Small intestine (tissue), 16 donors: ENCODE measurements at places on chromosomes 7 and 10. TPM values are rescaled to one million over a fixed set of nuclear protein-coding genes. Genes with fewer than 3 reads are reported as not detected.

LRRD1 gene
- polyA plus RNA-seq, result not detected

DNA sequence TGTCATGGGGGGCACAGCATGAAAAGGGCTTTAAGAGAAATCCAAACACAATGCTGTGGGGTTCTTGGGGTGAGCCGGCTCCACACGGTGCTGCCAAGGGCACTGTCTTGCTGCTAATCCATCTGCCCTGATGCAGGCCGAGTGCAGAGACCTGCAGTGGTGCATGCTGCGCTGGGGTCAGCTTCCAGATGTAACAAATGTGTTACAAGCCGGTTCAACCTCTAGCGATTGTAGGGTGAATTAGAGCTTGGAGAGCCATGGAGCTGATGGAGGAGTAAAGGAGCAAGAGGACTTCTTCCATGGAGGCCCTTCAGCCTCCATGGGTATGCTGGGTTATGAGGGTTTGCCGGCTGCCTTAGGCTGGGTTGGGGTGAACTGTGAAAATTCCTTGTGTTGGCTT lies 402.3 kb downstream of the TYW1 start:
- no peaks in the 10 kb centered on the region for H3K36me3 ChIP-seq
- no peaks in the 10 kb centered on the region for H3K4me1 ChIP-seq
- H3K4me3 ChIP-seq, result no peak overlapping the region
- no peak overlapping the region for H3K27ac ChIP-seq
- no peaks in the 10 kb centered on the region for H3K27me3 ChIP-seq
- no peak for DNase-seq

DNA sequence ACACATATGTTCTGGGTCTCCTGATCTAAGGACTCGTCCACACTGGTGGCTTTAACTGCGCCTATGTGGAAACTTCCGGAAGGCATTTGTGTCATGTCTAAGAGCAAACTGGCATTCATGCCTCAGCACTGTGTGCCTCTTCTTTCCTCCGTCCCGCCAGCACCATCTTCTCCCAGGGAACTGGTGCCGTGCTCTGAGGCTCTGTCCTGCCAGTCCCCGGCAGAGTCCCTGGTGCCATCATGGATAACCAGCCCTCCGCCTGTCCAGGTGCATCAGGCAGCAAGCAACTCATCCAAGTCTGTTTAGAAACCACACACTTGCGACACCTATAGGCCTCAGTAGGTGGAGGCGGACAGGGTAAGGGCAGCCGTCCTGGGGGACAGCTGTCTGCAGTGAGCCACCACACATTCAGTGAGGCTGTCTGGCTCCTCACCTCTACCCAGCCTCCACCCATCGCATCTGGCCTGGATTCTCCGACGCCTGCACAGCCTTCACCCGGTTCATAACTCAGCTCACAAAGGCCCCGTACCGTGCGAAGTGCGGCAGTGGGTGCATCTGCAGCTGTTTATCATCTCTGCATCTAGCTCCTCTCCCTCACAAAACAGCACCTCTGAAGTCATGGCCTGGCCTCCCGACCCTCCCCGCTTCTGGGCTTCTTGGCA lies 162.7 kb downstream of the DIP2C start:
- no peak for DNase-seq
- peaks cover 10% of the 10 kb centered on the region for H3K36me3 ChIP-seq
- no peak overlapping the region for H3K4me3 ChIP-seq
- H3K27ac ChIP-seq, result no peak overlapping the region
- no peaks in the 10 kb centered on the region for H3K4me1 ChIP-seq
- no peaks in the 10 kb centered on the region for H3K27me3 ChIP-seq

DNA sequence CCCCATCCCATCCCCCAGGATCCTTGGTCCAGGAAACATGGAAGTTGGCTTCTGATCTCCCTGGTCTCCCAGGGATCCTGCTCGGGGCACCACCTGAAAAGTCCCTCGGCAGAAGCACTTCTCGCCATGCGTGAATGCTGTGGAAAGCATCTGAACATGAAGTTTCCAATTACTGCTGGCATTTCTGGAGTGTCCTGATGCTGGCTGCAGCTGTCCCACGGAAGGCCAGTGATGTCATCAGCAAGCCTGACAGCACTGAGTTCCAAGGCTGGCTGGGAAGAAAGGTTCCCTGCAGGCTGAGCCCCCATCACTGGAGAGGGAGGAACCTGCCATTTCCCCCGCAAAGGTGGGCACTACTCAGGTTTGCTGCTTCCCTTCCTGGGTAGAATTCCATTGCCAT lies 71.4 kb downstream of the KCNMA1 start:
- H3K27ac ChIP-seq, result no peak overlapping the region
- H3K4me1 ChIP-seq, result no peaks in the 10 kb centered on the region
- H3K4me3 ChIP-seq, result no peak overlapping the region

DNA sequence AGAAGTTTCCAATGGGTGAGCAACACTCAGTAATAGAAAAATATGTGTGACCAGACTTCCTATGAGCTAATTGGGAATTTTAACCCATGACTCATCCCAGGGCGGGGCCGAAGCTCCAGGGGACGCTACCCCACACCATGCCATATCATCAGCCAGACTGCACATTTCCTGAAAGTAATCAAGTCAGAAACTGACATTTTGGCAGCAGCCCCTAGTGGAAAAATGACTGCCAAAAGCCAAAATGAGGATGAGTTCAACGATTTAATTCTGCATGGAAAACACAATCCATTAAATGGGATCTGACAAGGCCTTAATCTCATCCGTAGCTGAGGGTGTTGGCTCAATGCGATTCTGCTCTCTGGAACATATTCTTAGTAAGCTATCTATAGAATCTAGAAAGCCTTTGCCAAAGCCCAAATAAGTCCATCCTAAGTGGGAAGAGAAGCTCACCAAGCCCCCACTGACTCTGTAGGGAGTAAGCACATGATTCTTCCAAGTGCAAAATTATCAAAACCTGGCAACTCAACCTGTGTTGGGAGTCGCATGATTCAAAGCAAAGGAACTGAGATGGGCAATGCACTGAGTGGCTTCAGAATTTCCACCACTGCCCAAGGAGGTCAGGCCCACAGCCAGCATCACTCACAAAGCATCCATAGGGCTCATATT lies 93.1 kb upstream of the PDE1C start:
- H3K4me1 ChIP-seq, result no peaks in the 10 kb centered on the region
- H3K27ac ChIP-seq, result no peak overlapping the region
- DNase-seq, result peak; percentile 3
- no peak overlapping the region for H3K4me3 ChIP-seq
